Activated naive CD8-positive, alpha-beta T cell treated with anti-CD3 and anti-CD28 coated beads, Interleukin-2, amount 50 U/mL, for 16 hours (primary cell): ENCODE measurements at places on chromosomes 4 and X.

DNA sequence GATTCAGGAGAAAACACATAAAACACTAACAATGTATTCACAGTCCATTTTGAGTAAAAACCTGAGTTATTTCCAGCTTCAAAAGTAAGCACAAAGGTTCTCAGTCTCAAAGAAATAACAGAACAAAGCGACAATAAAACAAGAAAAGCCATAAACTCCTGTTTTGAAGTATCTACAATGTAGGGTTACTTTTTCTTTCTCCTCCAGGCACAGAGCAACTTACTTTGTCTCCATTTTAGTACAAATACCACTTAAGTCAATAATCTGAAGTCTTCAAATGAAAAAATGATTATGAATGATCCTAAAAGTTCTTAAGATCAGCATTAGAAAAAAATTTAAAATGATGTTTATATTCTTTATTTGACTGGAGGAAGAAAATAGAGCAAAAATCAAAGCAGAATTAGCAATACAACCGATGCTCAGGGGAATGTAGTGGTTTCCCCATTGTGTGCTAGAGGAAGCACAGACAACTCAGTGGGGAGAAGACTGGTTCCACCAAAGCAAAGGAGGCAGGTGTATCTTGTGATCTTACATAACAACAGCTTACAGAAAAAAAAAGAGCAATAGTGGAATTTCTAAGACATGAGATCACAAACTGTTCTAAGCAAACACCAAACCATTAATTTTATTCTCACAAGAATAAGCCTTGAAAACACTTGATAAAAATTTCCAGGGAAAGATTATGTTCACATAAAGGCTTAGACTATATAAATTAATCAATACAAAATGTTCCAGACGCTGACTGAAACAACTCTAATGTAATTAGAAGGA, 35.1 kb downstream of the EPHA5 start:
- DNase-seq = no peak

DNA sequence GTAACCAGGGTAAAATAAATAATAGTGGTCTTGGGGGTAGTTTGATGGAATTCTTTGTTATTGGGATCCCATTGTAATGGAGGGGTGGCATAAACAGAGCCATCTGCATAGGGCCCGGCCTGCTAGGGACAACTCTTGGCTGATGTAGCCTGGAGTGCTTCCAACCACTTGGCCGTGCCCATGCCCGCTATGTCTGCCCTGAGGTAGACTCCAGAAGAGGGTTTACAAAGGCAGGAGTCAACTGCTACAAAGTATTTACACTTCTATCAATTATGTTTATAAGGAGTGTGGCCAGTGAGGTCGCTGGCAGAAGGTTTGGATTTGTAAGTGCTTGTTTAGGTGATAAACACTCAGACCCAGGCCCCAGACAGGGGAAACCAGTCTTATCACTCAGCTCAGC, 8.1 kb downstream of the RASL11B start:
- DNase-seq = no peak

GRCh38 chr4:121679267-121679666, 17.5 kb downstream of the ANXA5 start:
- no peak for DNase-seq

- no peak for DNase-seq
Measured at GRCh38 chr4:137274404-137274803, 257.9 kb downstream of the PCDH18 start.

DNA sequence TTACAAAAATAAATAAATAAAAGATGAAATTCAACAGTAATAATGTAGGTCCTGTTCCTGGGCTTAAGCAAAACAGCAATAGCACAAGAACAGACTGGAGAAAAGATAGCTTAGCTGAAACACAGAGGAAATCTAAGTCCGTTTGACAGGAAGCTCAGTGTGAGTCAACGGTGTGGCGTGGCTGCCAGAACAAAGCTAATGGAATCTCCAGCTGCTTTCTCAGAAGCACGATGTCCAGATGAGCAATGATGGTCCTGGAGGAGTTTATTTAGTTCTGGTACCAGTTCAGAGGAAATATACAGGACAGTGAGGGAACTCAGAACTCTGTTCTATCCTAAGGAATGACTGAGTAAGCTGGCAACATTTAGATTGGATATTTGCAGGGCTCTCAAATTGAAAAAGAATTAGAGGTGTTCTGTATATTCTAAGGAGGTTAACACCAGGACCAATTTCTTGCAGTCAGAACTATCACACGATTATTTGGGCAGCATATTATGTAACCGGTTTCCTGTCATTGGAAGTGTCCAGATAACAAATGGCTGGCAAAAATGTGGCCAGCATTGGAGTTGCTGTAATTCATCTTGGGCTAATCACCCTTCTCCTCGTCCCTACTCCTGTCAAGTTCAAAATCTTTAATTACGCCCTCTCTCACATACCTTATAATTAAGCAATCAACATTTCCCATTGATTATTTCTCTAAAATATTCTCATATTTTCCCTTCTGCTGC, 12.7 kb downstream of the GAB3 start:
- no peak for DNase-seq

GRCh38 chrX:48782795-48783194, 3.6 kb upstream of the GATA1 start:
- DNase-seq = no peak

- no peak for DNase-seq
Measured at GRCh38 chrX:153443476-153444332, 2.2 kb downstream of the TREX2 start.

- DNase-seq = no peak
Measured at GRCh38 chrX:97846718-97847237, 963.1 kb downstream of the RPA4 start.

DNA sequence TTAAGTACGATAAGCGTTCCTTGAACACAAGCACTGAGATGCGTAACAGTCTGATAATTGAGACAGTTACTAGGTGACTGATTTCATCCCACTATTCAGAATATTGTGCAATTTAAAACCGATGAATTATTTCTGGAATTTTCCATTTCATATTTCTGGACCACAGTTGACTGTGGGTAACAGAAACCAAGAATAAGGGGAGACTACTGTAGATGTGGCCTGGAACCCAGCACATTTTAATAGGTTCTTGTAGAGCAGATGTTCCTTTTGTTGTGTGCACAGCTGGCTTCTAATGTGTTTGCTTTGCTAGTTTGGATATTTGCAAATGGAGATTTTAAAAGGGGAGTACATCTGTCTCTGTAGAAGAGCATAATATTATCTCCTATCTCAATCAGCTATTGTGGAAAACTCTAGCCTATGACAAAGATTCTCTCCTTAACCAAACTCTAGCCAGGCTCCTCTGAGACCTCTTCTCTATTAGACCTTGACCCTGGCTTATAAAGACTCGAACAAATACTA, 16.4 kb downstream of the NAAA start:
- no peak for DNase-seq

GRCh38 chr4:143667461-143667860, 33.0 kb downstream of the FREM3 start:
- no peak for DNase-seq

GRCh38 chr4:94582517-94582916, 130.8 kb downstream of the PDLIM5 start:
- DNase-seq = no peak

DNA sequence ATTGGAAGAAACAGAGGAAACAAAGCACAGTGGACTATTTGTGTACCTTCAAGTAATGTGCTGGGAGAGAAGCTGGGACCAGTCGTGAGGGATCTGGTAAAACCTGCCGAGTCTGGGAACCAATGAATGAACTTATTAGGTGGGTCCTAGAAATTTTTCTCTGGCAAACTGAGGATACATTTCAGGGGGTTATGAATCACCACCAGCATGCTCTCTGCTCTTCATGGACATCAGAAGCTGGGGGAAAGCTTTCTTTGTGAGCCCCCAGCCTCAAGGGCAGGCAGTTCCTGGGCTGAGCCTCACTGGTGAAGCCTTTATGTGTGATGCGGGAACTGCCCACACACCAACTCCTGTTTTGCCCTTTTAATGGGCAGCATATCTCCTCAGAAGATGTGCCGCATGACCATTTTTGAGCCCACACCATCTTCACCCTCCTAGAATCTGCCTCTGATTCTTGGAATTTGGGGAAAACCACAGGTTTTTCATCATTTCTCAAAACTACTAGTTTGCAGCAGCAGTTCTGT, 95.4 kb upstream of the ENPP6 start:
- no peak for DNase-seq

- DNase-seq = no peak
Measured at GRCh38 chr4:5307928-5308327, 256.6 kb downstream of the STK32B start.

GRCh38 chr4:118154649-118155048, 120.4 kb downstream of the NDST3 start:
- no peak for DNase-seq

DNA sequence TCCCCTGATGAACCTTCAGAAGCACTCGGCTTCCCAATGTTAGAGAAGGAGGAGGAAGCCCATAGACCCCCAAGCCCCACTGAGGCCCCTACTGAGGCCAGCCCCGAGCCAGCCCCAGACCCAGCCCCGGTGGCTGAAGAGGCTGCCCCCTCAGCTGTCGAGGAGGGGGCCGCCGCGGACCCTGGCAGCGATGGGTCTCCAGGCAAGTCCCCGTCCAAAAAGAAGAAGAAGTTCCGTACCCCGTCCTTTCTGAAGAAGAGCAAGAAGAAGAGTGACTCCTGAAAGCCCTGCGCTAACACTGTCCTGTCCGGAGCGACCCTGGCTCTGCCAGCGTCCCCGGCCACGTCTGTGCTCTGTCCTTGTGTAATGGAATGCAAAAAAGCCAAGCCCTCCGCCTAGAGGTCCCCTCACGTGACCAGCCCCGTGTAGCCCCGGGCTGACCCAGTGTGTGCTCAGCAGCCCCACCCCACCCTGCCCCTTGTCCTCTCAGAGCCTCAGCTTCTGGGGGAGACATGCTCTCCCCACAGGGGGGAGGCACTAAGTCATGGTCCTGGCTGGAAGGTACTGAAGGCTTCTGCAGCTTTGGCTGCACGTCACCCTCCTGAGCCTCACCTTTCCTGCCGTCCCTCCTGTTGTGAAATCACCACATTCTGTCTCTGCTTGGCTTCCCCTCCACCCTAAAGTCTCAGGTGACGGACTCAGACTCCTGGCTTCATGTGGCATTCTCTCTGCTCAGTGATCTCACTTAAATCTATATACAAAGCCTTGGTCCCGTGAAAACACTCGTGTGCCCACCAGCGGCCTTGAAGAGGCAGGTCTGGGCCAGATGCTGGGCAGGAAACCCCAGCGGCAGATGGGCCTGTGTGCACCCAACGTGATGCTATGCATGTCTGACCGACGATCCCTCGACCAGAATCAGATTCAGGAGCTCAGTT, 34.7 kb downstream of the NOP14 start:
- no peak for DNase-seq

DNA sequence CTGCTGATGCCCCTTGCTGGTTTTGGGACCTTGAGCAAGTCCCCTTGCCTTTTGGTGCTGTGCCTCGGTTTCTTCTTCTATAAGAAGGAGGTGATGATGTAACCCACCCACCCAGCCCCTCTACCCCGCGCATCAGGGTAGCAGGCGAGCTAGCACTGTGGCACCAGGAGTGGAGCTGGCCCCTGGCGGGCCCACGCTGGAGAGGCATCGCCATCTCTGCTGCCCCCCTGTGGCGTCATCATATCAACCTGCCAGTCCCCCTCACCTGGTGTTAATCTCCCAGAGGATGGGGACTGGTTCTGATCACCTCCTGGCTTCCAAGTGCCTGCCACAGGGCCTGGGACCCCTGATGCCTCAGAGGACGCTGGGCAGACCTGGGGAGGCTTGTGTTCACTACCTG, 6.3 kb upstream of the SORCS2 start:
- no peak for DNase-seq

DNA sequence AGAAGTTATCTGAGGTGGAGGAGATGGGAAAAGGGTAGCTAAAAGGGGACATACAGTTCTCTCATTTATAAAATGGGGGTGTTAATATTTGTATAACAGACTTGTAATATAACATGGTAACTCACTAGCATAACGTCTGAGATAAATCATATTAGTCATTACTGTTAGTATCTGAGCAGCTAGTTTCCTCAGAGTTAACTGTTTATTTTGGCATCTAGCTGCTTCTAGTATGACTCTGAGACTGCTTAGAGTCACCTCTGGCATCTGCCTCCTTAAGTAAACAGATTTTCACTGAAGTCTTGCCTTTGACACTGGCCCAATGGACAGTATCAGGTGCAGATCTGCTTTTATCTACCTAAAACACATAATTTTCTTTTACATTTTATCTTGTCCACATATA, 58.1 kb downstream of the SLC30A9 start:
- no peak for DNase-seq

DNA sequence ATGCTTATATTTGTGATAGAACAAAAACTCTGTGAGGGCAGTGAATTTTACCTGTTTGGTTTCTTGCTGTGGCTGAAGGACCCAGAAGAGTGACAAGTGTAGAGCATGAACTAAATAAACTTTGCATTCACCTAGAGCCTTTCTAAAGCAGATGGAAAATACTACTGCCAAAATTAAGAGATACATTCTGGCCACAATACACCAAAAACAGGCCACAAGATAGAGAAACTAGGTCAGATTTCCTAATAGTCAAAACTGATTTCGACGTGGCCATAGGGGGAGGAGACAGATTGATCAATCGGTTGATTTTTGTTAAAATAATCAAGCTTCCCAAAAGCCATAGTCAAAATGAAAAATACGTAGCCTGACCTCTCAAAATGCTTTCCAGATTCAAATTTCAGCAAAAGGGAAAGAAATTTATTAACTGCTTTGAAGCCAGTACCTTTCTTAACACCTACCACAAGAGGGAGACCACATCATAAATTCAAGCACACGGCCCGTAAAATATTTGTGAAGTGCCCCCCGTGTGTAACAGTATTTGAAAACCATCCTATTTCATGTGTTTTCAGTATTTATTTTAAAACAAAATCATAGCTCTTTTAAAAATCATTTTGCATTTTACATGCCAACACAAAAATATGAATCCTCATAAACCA, 132.4 kb downstream of the CORIN start:
- DNase-seq = no peak

GRCh38 chr4:101500742-101501141, 153.4 kb upstream of the PPP3CA start:
- DNase-seq = no peak

GRCh38 chr4:134936014-134936413, 734.4 kb upstream of the PABPC4L start:
- no peak for DNase-seq

- no peak for DNase-seq
Measured at GRCh38 chr4:17165286-17165685, 266.8 kb upstream of the LDB2 start.

DNA sequence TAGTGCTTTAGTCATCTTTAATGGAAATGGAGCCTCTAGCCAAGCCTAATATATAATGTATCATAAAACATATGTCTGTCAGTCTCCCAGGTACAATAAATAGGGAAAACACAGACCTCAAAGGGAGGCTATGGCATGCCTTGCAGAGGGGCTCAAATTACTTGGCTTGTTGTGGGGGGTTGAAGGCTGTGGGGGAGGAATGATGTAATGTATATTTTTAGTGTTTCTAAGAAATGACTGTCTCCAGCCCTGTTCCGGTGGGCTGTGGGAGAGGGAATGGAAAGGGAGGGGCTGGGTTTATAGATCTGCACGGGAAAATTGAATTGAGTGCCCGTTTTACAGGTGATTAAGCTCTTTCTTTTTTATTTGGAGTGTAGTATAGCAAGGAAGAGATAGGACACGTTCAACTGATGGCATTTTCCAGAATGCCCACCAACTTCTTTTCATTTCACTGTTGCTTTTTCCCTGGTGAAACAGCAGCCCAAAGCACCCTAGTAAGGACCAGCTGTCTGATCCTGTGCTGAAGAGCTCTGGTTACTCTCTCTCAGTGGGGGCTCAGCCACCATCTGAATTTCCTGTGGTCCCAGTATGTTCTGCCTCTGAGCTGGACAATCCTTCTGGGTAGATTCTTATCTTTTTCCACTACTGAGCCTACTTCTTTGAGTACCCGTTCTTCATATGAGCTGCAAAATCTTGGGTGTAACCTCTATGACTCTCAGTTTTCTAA, 220.7 kb upstream of the CASK start:
- DNase-seq = no peak
